ENCODE measurements at places on chromosomes 7 and 10. TPM values are rescaled to one million over a fixed set of nuclear protein-coding genes. Genes with fewer than 3 reads are reported as not detected.

The WNT2 gene
- total RNA-seq, result 16.3 TPM

The TMUB1 gene
- 40.5 TPM for total RNA-seq

The ADRA2A gene
- 1.9 TPM for total RNA-seq

The OPN4 gene
- not detected for total RNA-seq

The CRHR2 gene
- total RNA-seq, result not detected

The LRRC4 gene
- total RNA-seq, result 15.1 TPM

All from hepatocyte (in vitro differentiated cells).